ENCODE measurements at places on chromosomes 4 and X.

DNA sequence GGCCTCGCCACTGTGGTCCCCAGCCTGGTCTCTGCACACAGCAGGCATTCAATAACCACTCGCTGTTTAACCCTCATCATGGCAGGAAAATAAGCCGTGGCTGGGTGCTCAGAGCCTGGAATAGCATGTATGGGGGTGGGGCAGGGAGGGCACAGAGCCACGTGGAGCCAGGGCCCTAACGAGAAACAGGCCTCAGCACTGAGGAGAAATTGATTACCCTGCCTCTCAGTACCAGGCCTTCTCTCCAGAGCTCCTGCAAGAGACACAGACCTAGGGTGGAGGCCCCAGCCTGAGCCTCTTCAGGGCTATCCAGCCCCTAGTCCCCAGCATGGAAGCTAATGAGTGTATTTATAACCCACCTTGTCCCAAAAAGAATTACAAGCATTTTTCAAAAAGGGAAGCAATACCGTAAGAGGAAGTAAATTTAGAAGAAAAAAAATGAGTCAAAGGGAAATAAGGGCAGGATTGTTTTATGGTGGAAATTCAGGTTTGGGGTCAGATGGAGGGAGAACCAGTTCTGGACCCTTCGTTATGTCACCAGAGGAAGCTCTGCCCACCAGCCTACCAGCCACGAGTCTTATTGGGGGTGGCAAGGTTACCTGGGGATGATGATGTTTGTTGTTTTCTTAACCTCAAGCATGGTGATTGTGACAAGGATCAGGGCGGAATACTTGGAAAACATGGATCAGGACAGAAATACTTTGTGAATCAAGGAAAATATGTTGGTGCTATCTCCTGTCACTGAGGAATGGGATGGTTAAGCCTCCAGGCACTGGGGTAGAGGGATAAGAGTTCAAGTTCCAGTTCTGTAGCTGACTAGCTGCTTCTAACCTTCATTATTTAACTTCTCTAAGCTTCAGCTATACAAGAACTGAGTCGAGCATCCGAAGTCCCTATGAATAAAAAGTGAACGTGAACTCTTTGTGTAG lies 101.9 kb upstream of the RBPJ start:
- H3K4me3 ChIP-seq: no peak overlapping the region
- no peaks in the 10 kb centered on the region for H3K27me3 ChIP-seq
- H3K27ac ChIP-seq: no peak overlapping the region

- H3K36me3 ChIP-seq: no peaks in the 10 kb centered on the region
- DNase-seq: no peak
- no peak overlapping the region for H3K27ac ChIP-seq
- H3K4me1 ChIP-seq: peaks cover 27% of the 10 kb centered on the region
Measured at GRCh38 chr4:165288226-165288625, 39.2 kb upstream of the MSMO1 start.

GRCh38 chr4:101621120-101621519 lies 169.4 kb upstream of the BANK1 start:
- H3K4me1 ChIP-seq: no peaks in the 10 kb centered on the region
- no peaks in the 10 kb centered on the region for H3K36me3 ChIP-seq
- no peak overlapping the region for H3K4me3 ChIP-seq
- H3K27ac ChIP-seq: no peak overlapping the region

GRCh38 chr4:123597586-123597985 lies 201.0 kb downstream of the SPRY1 start:
- no peaks in the 10 kb centered on the region for H3K36me3 ChIP-seq
- H3K4me3 ChIP-seq: no peak overlapping the region
- H3K4me1 ChIP-seq: peaks cover 20% of the 10 kb centered on the region
- no peak overlapping the region for H3K27ac ChIP-seq

GRCh38 chr4:121096191-121096590 lies 23.9 kb upstream of the NDNF start:
- DNase-seq: no peak
- no peak overlapping the region for H3K27ac ChIP-seq
- no peaks in the 10 kb centered on the region for H3K27me3 ChIP-seq
- no peaks in the 10 kb centered on the region for H3K36me3 ChIP-seq

DNA sequence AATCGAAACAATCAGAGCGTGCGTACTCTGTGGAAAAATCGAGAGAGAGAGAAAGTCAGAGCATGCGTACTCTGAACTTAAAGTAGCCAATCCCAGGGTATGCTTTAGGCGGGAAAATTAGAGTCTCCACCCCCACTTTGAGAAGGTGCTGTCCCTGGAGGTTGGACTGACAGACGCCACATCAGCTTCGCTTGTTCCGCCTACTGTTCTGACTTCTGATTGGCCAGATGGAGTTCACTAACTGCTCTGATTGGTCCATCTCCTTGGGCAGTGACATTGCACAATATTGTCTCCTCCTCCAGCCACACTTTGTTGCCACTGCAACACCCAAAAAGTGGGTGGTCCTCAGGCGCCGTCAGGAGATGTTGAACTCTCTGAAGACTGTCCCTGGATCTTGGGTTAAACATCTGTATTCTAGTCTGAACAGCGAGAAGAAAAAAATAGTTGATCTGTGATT lies at the start of gene SSX5:
TSS of gene SSX5 (minus strand) at position 51 of the 457 bp plus-strand sequence. CDS start 1,437 bp downstream, outside the sequence.
- DNase-seq: no peak
- no peaks in the 10 kb centered on the region for H3K4me1 ChIP-seq
- H3K27ac ChIP-seq: no peak within 1 kb of the TSS
- no peaks in the 10 kb centered on the region for H3K27me3 ChIP-seq
- H3K4me3 ChIP-seq: no peak within 1 kb of the TSS

DNA sequence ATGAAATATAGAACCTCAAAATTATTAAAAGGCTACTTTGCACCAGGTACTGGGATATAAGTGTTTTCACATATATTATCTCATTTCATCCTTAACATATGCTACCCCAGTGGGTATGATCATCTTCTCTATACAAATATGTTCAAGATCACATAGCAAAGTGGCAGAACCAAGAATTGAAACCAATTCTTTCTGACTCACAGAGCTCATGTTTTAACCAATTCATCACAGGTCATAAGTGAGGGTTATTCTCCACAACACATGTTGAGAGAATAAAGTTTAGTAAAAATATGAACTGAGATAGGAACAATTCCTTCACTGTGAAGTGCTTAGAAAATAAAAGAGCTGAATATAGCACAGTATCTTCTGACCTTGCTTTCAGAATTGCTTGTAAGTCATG lies 442.9 kb upstream of the RASGEF1B start:
- H3K4me3 ChIP-seq: no peak overlapping the region
- H3K36me3 ChIP-seq: no peaks in the 10 kb centered on the region
- no peak overlapping the region for H3K27ac ChIP-seq
- DNase-seq: no peak
- no peaks in the 10 kb centered on the region for H3K27me3 ChIP-seq

- H3K27me3 ChIP-seq: no peaks in the 10 kb centered on the region
- no peak for DNase-seq
- no peaks in the 10 kb centered on the region for H3K4me1 ChIP-seq
- H3K27ac ChIP-seq: no peak overlapping the region
Measured at GRCh38 chr4:92969650-92970379, 666.0 kb downstream of the GRID2 start.

DNA sequence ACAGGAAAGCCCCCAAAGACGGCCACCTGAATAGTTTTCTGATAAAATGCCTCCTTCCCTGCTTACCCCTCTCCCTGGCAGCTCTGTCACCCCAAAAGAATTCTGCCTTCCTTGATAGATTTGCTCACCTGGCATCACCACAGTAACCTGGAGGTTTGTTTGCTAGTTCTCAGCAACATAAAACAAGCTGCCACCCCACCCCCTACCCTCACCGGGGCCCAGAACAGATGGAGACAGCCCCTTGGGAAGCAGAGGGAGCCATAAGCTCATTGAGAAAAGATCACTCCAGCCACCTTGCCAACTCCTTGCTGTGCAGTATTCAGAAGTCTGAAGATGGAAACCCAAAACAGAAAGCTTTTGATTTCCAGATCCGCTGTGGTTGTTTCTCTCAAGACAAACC lies 108.6 kb downstream of the DHX15 start:
- H3K36me3 ChIP-seq: no peaks in the 10 kb centered on the region
- H3K27me3 ChIP-seq: peaks cover 16% of the 10 kb centered on the region
- H3K4me1 ChIP-seq: peaks cover 24% of the 10 kb centered on the region
- no peak overlapping the region for H3K4me3 ChIP-seq

GRCh38 chr4:16236402-16237023 lies 10.2 kb upstream of the TAPT1 start:
- H3K36me3 ChIP-seq: no peaks in the 10 kb centered on the region
- no peaks in the 10 kb centered on the region for H3K27me3 ChIP-seq
- H3K4me1 ChIP-seq: peaks cover 16% of the 10 kb centered on the region
- H3K4me3 ChIP-seq: no peak overlapping the region
- DNase-seq: no peak

GRCh38 chr4:157992948-157993839 lies 179.6 kb downstream of the GASK1B start:
- H3K27me3 ChIP-seq: no peaks in the 10 kb centered on the region
- DNase-seq: no peak
- no peak overlapping the region for H3K4me3 ChIP-seq
- H3K36me3 ChIP-seq: no peaks in the 10 kb centered on the region
- H3K4me1 ChIP-seq: peaks cover 17% of the 10 kb centered on the region

Data from spleen (tissue), 13 donors.